ENCODE measurements at places on chromosomes 1 and 21.

DNA sequence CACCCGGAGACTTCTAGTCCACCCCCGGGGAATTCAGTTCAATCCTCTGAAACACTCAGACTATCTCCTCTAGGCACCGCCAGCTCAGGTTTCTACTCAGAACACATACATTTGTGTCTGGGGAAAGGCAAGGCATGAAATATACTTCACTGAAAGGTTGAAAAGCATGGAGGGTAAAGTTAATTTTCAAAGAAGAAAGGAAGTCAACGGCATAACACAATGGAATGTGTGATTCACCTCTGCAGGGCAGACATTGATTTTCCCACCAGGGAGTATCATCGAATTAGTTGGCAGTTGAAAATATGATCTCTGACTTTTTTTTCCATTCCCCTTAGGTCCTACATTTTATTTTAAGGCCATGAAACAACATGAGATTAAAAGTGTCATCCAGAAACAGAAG is 669.4 kb downstream of the SMYD3 start:
- no peak for DNase-seq

DNA sequence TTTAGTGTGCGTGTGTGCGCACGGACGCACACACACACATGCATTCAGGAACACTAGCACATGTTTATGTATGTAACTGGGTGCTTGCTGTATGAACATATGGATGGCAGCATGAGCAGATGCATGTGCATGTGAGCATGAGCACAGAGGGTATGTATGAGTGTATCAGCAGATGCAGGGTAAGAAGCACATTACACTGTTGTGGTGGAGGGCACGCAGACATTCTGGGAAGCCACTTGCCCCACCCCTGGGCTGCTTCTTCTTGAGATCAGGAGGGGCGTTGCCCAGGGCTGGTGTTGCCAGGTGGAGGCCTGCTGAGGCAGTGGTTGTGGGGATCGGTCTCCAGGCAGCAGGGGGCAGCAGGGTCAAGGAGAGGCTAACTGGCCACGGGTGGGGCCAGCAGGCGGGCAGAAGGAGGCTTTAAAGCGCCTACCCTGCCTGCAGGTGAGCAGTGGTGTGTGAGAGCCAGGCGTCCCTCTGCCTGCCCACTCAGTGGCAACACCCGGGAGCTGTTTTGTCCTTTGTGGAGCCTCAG is 3.9 kb upstream of the P3R3URF start:
- DNase-seq = peak; percentile 50

DNA sequence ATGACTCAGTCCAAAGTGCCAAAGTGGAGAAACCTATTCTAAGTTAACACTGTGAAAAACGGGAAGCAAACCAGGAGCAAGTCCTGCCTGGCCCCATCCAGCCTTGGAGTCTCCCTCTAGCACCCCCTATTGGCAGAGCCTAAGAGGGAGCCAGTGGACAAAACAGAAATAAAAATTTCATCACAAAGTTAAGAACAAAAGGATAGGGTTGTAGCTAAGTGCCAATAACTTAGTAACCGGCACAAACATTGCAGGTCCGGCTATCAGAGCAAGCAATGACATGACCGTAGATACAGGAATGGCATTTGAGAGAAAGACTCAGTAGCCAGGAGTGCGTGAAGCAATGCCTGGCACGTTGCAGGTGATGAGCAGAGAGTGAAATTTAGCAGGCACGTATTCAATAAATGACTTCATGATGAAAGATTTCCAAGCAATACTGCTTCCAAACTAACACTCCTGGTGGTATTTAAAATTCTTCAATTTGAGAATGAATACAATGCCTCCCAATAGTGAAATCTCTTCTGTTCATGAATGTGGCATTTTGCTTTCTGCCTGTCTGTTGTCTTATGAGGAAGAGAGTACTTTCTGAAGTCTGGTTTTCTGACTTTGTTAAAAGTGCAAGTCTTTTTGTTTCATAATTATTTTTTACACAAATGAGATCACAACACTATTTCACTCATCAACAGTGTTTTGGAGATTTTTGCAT is 391.0 kb downstream of the OMA1 start:
- peak; percentile 21 for DNase-seq

DNA sequence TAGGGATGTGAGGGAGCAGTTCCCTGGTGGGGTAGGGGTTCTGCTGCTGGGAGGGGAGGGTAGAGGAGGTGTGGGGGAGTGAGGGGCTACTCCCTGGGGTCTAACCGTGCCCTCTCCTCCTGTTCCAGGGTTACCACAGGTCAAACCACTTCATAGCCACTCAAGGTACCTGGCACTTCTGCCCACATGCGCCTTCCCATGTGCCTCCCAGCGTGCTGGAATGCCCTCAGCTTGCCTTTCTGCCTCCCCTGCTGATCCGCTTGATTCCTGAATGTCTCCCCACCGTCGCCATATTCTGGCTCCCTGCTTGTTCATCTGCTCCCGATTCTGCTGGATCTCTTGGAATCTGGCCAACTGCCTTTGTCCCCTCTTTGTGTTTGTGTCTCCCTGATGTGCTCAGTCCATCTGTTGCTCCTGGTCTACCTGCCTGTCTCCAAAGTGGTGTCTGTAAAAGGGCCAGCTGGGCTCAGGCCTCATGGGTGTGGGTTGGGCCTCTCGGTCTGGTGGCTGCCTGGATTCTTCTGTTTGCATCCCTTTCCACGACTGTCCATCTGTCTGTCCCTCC is 74.4 kb downstream of the PTPRU start:
- DNase-seq = no peak

GRCh38 chr1:54404263-54404662 is 1.9 kb downstream of the SSBP3 start:
- no peak for DNase-seq

- DNase-seq = no peak
Observed at GRCh38 chr1:181685211-181685610, 201.9 kb downstream of the CACNA1E start.

- no peak for DNase-seq
Observed at GRCh38 chr1:214022810-214023425, 35.1 kb downstream of the PROX1 start.

DNA sequence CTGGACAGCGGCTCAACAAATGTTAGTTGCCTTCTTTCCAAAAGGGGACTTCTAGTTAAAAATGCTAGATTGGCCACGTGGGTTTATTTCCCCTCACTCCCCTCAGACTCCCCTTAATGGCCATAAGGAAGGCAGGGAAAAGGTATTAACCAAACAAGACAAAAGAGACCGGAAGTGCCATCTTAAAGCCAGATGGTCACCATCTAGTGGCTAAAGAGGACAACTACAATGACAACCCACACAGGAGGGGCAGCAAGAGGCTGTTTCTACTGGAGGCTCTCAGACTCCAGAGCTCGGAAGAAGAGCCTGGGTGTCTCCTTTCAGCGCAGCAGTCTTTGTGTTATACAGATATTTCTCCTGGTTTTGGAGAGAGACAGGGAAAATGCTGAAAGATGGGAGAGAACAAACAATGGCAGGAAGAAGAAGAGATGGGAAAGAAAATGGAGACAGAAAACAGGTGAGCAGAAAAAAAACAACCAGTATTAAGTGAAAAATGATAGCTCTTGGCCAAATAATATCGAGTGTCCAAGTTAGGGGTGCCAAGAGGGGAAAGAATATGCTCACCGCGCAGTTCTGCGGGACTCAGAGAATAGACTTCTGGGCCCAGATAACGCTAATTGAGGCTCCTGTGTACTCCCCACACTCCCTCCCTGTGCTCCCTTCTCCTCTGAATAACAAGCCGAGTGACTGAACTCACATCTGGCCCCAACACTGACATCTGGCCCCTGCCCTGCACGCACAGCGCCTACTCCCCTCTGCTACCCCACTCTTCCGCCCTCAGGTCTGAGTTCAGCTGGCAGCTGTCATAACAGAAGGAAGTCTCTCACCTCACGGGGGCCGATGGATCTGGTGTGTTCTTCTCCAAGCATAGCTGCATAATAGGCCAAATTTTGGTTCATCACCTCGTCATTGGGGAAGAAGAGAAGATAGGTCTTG is 9.6 kb downstream of the P3H1 start:
- peak; percentile 71 for DNase-seq

- DNase-seq = no peak
Observed at GRCh38 chr1:226637147-226637935, 88.8 kb downstream of the STUM start.

DNA sequence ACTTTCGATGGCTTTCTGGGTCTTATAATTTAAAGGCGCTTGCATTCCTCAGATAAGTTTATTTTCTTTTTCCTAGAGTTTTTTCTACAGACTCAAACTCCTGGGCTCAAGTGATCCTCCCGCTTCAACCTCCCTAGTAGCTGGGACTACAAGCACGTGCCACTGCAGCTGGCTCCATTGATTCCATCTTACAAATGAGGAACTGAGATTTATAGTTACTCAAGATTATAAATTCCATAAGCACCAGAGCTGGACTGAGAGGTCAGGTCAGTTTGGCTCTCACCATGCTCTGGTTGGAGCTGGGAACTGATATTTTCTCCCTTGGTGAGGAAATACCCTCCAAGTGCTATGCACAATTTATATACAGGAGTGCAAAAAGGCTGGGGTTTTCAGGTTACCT is 13.4 kb upstream of the PRPF38B start:
- no peak for DNase-seq

DNA sequence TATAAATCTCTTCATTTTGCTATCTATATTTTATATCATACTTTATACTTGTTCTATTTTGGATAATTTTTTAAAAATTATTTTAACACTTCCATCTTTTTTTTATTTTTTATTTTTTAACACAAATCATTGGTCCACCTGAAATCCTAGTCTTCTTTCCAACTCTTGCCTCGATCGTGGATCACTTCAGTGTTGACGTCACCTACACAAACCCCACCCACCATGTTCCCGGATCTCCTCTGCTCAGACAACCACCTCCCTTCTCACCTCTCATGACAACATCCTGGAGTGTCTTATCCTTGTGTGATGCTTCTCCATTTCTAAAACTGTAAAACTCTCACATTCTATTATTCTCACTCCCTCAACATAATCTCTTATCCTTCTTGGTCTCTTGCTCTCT is 34.1 kb upstream of the BTG3 start:
- no peak for DNase-seq

DNA sequence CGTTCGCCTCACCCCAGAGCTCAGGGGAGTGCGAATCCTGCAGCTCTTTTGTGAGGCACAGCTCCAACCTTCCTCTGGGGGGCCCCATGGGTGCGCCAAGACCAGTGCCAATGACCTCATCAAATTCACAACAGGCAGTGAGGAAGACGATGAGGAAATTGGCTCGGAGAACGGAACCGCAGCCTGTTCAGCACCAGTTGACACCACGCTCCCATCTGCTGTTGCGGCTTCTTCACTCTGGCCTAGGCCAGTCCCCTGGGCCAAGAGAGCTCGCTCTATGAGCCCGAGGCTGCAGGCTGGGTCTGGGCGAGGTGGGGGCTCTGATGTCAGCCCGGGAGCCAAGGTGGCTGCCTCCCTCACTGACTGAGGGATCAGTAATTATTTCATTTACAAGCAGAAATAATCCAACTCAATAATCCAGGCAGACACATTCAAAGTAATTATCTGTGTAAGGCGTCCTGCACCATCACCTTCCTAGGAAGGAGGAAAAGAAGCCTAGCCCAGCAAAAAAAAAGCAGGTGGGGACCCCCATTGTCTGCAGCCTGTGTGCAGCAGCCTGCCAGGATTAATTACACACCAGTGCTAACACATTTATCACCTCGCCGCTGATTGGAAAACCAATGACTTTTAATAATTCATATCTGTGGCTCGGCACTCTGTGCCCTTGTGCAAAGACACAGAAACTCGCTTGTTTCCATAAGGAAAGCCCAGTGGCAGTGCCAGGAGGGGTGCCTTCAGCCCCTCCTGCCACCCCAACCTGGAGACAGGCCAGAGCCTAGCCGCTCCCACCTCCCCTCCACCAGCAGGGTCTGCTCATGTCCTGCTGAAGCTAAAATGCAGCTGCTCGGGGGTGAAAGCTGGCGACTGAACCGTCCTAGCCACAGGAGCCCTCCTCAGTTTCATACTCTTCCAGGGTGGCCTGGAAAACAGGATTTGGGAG is 1.9 kb downstream of the PLEKHA6 start:
- no peak for DNase-seq

DNA sequence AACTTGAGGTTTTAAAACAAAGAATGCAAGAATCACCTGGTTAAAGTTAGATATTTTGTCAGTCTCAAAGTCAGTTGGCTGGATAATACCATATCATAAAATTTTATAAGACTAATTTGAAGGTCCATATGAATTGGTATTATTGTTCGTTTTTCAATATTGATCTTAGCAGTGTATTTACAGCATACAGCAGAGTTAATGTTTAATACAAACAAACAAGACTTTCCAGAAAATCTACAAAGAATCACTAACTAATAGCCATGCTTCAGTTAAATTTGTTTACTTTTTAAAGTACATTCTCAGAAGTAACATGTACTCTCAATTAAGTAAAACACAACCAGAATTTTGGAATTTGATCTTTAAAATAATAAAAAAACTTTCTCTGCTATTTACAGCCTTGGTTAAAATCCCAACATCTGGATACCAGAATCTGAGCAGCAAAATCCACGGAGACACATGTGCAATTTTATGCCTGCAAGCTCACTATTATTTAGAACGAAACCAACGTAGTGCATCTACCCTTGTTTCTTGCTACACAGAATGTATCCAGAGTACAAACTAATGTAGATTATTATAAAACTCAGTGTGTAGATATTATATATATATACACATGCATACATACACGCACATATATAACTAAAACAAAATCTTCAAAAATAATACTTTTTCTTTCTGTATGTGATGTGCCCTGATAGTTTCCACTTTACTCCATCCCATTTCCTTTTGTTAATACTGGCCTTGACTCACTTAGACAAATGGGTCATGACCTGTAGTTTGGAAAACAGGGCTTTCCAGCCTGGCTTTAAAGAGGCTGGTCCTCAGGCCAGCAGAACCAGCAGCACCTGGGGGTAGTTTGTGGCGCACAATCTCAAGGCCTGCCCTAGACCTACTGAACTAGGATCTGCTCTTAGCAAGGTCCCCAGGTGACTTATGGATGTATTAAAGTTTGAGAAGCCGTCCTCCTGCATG is 63.6 kb upstream of the ERG start:
- DNase-seq = no peak

DNA sequence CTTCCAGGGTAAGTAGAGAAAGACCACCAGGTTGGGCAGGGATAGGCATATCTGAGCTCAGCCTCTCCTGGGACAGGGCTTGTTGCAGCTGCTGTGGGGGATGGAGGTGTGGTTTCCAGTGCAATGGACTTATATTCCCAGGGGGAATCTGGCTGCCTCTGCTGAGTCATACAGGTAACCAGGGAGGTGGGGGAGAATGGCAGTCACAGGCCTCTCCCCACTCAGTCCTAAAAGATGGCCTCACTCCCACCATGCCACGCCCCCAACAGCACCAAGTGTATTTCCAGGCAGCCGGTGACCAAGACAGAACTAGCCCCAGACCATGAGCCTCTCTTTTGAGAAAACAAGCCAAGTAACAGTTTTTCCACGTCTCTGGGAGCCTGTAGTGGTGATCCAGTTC is 1240.7 kb downstream of the BRINP3 start:
- DNase-seq = peak; percentile 9

GRCh38 chr1:7516341-7516740 is 254.8 kb upstream of the VAMP3 start:
- no peak for DNase-seq

- no peak for DNase-seq
Observed at GRCh38 chr1:79388694-79389361, 382.3 kb upstream of the ADGRL4 start.

- DNase-seq = no peak
Observed at GRCh38 chr1:63799820-63800219, 26.0 kb downstream of the ROR1 start.

GRCh38 chr1:234326497-234327366 is 46.5 kb upstream of the COA6 start:
- peak; percentile 62 for DNase-seq

- DNase-seq = peak; percentile 56
Observed at GRCh38 chr1:234114648-234115307, 210.3 kb downstream of the SLC35F3 start.

GRCh38 chr1:174884038-174884437 is 115.7 kb upstream of the CACYBP start:
- DNase-seq = no peak

GRCh38 chr21:35333831-35334618 is 284.9 kb upstream of the RUNX1 start:
- no peak for DNase-seq
